ENCODE measurements at places on chromosomes 2 and 18.
A peak's percentile ranks its signal among the peaks of the same experiment; 100 is the strongest.

GRCh38 chr18:8020132-8020846 lies 453.2 kb downstream of the PTPRM start:
- no peak overlapping the region for H3K27ac ChIP-seq
- H3K27me3 ChIP-seq = no peaks in the 10 kb centered on the region
- no peaks in the 10 kb centered on the region for H3K36me3 ChIP-seq
- H3K4me1 ChIP-seq = no peaks in the 10 kb centered on the region
- no peak overlapping the region for H3K4me3 ChIP-seq

DNA sequence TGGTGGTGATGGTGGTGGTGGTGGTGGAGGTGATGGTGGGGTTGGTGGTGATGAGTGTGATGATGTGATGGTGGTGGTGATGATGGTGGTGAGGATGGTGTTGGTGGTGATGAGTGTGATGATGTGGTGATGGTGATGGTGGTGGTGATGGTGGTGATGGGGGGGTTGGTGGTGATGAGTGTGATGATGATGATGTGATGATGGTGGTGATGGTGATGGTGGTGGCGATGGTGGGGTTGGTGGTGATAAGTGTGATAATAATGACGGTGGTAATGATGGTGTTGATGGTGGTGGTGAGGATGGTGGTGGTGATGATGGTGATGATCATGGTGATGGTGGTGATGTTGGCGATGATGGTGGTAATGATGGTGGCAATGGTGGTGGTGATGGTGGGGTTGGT lies 67.7 kb downstream of the RRM2 start:
- no peak overlapping the region for H3K27ac ChIP-seq
- DNase-seq = no peak
- no peaks in the 10 kb centered on the region for H3K27me3 ChIP-seq
- H3K36me3 ChIP-seq = no peaks in the 10 kb centered on the region
- H3K4me3 ChIP-seq = no peak overlapping the region

DNA sequence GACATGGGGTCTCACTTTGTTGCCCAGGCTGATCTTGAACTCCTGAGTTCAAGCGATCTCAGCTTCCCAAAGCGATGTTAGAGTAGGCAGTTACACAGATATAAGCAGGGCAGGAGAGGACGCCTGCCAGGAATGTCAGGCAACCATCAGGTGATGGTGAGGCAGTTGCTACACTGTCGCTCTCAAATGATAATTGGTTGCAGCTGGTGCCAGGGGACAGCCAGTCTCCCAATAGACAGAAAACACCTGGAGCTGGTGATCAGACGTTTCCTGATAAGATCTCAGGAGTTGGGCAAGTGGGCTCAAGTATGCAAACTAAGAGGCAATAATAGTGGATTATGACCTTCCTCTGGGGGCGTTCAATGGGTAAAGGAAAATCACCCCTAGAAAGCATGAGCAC lies 163.1 kb upstream of the RGPD4 start:
- H3K27me3 ChIP-seq = no peaks in the 10 kb centered on the region
- H3K36me3 ChIP-seq = no peaks in the 10 kb centered on the region
- no peak overlapping the region for H3K27ac ChIP-seq
- no peak overlapping the region for H3K4me3 ChIP-seq

DNA sequence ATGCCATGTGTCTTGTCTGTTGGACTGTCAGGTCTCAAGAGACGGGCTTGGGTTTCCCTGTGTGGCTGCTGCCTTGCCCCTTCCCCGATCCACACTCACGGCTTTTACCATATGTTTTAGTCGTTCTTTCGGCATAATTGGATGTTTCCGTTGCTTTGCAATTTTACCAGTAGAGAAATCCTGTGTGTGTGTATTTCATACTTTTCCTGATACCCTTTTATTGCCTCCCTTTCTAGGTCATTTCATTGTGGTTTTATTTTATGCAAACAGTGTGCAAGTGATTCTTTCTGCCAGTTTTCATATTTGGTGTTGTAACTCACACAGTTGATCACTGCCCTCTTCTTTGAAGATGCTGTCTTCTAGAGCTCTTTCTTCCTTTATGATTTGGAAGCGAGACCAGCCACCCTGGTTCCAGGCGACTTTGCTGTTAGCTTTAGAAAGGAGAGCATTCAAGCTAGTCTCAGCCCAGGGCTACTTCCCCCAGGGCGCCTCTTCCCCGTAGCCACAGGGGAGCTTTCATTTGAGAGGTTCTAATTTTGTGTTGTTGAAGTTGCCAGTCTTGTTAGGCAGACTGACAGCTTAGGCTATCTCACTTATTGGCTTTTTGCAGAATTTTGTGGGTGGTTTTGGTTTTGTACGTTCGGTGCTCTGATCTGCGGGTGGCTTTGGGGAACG lies 17.0 kb downstream of the SH3BP4 start:
- H3K4me3 ChIP-seq = no peak overlapping the region
- H3K27ac ChIP-seq = no peak overlapping the region
- H3K36me3 ChIP-seq = no peaks in the 10 kb centered on the region
- DNase-seq = no peak

DNA sequence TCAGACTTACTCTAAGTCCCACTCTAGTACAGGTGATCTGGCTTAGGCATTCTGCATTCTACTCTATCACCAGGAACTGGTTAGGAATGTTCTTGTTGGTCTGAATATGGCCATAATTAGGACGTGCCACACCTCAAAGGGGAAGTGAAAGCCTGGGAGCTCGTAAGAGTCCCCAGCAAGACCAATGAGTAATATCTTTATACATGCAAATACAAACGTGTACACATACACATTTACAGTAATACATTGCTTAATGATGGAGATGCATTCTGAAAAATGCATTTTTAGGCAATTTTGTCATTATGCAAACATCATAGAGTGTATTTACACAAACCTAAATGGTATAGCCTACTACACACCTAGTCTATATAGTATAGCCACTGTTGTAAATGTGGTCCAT lies 19.5 kb upstream of the ERCC3 start:
- peak; percentile 17 for DNase-seq
- H3K4me3 ChIP-seq = no peak overlapping the region
- H3K4me1 ChIP-seq = peaks cover 19% of the 10 kb centered on the region

DNA sequence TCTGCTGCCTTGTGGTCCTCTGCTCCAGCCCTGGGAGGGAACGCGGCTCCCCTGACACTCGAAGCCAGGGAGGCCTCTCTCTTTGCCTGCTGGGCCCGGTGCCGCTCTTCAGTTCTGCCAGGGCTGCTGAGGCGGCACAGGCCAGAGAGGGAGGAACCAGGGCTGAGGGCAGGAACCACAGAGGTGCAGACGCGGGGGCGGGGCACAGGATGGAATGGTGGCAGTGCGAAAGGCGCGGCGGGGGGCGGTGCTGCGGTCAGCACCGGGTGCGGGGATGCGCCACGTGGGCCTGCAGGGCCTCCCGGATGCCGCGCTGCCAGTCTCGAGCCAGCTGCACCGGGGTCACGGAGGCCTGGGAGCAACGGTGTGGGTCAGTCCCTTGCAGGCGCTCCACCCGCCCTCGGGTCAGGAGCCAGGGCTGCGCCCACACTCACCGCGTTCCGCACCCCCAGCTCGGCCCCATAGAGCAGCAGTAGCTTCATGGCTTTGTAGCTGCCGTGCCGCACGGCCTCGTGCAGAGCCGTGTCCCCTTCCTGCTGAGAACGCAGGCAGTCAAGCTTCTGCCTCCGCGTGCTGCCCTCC lies 4.4 kb downstream of the ANKRD23 start:
- no peaks in the 10 kb centered on the region for H3K27me3 ChIP-seq
- H3K36me3 ChIP-seq = no peaks in the 10 kb centered on the region
- H3K27ac ChIP-seq = peak overlapping the region; percentile 69

- peaks cover 16% of the 10 kb centered on the region for H3K4me1 ChIP-seq
- peaks cover 17% of the 10 kb centered on the region for H3K36me3 ChIP-seq
- peak overlapping the region; percentile 84 for H3K27ac ChIP-seq
- no peak for DNase-seq
- H3K4me3 ChIP-seq = no peak overlapping the region
- H3K27me3 ChIP-seq = no peaks in the 10 kb centered on the region
Observed at GRCh38 chr2:84839851-84840250, 41.0 kb downstream of the TRABD2A start.

GRCh38 chr2:199997296-199997695 lies 41.9 kb downstream of the MAIP1 start:
- no peaks in the 10 kb centered on the region for H3K27me3 ChIP-seq
- no peak for DNase-seq
- H3K4me3 ChIP-seq = no peak overlapping the region
- no peaks in the 10 kb centered on the region for H3K36me3 ChIP-seq
- no peaks in the 10 kb centered on the region for H3K4me1 ChIP-seq

GRCh38 chr18:37654731-37655369 lies 89.3 kb upstream of the CELF4 start:
- H3K4me3 ChIP-seq = no peak overlapping the region
- no peaks in the 10 kb centered on the region for H3K4me1 ChIP-seq
- H3K27me3 ChIP-seq = no peaks in the 10 kb centered on the region
- no peaks in the 10 kb centered on the region for H3K36me3 ChIP-seq

DNA sequence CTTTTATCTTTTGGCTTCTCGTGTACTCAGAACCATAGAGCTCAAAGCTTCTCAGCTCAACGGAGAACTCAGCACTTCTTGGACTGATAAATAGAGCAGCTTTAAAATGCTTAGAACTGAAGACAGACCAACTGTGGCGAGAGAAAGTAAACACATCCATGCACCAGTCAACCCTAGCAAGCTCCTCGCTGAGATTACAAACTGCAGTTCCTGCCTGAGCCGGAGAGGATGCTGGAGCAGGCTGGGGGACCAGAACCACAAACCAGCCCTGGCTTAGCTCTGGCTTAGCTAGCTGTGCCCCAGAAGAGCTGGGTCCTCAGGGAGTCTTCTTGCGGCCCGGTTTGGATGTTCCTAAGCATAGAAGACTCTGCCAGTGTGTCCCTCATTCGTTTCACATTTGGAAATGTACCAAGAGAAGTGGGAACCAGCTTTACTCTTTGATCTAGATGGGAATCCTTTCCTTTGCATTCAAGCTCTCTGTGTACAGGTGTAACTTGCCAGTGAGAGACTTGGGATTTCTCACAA lies 5.6 kb downstream of the PAX8 start:
- H3K36me3 ChIP-seq = no peaks in the 10 kb centered on the region
- H3K27ac ChIP-seq = no peak overlapping the region
- peaks cover 57% of the 10 kb centered on the region for H3K27me3 ChIP-seq
- peak; percentile 27 for DNase-seq

DNA sequence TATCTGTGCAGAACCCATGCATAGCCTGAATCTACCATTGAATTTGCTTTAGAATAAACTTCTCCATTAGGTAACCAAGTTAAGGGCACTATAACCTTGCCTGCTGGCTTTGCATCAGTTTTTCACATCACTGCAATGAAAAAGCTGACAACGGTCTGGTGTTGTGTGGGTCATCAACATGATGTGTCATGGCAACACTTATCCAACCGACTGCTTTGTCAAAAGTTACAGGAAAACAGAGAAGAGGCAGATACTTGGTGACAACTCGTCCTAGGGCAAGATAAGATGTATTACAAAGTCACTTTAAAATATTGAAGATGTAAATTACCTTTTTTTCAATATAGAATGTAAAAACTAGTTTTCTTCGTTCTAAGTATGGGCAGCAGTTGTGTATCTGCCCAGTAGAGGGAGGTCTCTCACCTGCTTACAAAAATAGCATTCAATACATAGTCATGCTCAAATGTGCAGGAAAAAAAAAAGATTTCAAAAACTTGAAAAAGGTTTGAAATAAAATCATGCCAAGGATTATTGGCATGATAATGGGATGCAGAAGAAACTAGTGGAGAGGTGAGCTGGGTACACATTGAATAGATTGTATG lies 96.3 kb downstream of the EVA1A start:
- H3K4me1 ChIP-seq = no peaks in the 10 kb centered on the region
- H3K4me3 ChIP-seq = no peak overlapping the region
- no peak overlapping the region for H3K27ac ChIP-seq
- peaks cover 35% of the 10 kb centered on the region for H3K27me3 ChIP-seq

- H3K4me3 ChIP-seq = no peak overlapping the region
- no peak for DNase-seq
- H3K27ac ChIP-seq = no peak overlapping the region
- no peaks in the 10 kb centered on the region for H3K27me3 ChIP-seq
- H3K36me3 ChIP-seq = no peaks in the 10 kb centered on the region
Observed at GRCh38 chr2:26009567-26009963, 24.3 kb upstream of the RAB10 start.

DNA sequence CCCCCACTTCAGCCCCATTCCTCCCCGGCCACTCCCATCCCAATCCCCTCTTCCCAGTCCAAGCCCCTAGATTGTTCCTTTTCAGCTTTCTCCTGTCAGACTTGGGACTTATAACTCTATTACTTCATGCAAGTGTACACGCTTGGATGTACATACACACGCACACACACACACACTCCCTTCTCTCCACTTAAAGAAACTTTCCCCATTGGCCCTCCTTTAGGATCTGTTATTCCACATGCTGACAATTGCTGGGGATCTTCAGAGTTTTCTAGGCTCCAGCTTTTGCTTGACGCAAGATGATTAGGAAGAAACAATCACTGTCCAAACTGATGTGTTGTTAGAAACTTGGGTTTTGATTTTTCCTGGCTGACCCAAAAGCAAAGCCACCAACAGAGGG lies 75.4 kb downstream of the CDK15 start:
- no peak for DNase-seq
- no peak overlapping the region for H3K4me3 ChIP-seq
- peaks cover 9% of the 10 kb centered on the region for H3K4me1 ChIP-seq
- H3K27ac ChIP-seq = no peak overlapping the region
- peaks cover 72% of the 10 kb centered on the region for H3K27me3 ChIP-seq
- no peaks in the 10 kb centered on the region for H3K36me3 ChIP-seq

GRCh38 chr18:73479477-73479876 lies 611.7 kb upstream of the NETO1 start:
- no peak overlapping the region for H3K4me3 ChIP-seq
- H3K27ac ChIP-seq = no peak overlapping the region
- peaks cover 11% of the 10 kb centered on the region for H3K36me3 ChIP-seq
- H3K27me3 ChIP-seq = no peaks in the 10 kb centered on the region
- H3K4me1 ChIP-seq = no peaks in the 10 kb centered on the region
- DNase-seq = no peak

- H3K4me1 ChIP-seq = no peaks in the 10 kb centered on the region
- no peak overlapping the region for H3K4me3 ChIP-seq
- peaks cover 13% of the 10 kb centered on the region for H3K27me3 ChIP-seq
- DNase-seq = no peak
- no peak overlapping the region for H3K27ac ChIP-seq
Observed at GRCh38 chr2:1556286-1556685, 143.0 kb downstream of the TPO start.

DNA sequence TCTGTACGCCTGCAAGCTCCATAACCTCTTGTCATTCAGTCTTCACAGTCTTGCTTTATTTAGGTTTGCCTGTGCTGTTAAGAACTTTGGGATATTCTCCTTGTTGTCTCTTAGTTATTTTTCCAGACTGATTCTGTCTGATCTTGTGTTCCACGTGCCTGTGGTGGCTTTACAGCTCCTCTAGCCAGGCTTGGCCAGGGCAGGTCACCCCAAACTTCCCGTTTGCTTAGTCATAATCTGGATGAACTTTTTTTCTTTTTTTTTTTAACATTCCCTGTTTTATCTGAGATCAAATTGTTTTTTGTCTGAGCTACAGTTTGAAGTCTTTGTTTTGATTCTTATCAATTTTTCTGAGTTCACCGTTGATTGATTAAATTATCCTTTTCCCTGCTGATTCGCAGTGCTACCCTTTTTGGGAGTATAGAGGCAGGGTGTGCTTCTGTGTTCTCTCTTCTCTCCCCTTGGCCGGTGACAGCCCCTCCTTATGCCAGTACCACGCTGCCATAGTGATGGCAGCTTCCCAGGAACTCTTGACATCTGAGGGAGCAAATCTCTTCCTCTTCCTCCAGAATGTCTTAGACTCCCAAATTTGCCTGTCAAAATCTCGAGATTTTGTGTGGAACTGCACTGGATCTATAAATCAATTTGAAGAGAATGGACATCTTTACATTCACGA lies 2.5 kb downstream of the SP100 start:
- H3K4me3 ChIP-seq = peak overlapping the region; percentile 92
- no peaks in the 10 kb centered on the region for H3K27me3 ChIP-seq
- H3K27ac ChIP-seq = peak overlapping the region; percentile 96
- peaks cover 37% of the 10 kb centered on the region for H3K36me3 ChIP-seq
- DNase-seq = no peak
